Stimulated activated CD4-positive, alpha-beta T cell treated with anti-CD3 and anti-CD28 coated beads, Interleukin-1b, Interleukin-23, amount 100 ng/mL, for 1 hour (primary cell): ENCODE measurements at places on chromosomes 2 and 18.

GRCh38 chr2:212841460-212841859, 302.9 kb upstream of the ERBB4 start:
- DNase-seq = no peak

DNA sequence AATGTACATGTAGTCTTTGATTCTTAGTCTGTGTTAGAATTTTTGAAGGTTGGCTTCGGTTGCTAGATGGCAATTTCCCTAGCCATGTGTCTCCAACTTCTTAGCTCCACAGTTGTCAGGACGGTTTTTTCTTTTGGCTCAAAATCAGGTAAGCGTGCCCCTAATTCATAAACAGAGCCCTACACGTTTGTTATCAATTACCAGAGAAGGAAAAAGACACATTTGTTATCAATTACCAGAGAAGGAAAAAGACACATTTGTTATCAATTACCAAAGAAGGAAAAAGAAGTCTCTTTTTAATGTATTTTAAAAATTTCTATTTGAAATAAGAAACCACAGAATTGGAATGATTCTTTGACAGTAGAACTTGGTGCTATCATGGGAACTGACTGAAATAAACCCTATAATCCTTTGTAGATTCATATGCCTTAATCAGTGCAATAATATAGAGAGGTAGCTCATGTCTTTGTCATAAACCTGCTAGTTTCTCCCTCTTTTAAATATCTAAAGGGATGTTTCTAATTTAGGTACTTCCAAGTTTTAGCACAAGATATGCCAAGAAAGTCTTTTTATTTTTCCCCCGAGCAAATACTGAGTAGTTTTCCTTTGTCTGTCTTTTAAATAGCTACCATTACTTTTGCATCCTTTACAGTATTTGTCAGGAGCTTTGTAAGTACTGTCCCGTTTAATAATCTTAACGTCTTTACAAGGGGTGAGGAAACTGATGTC, 35.9 kb downstream of the CAMKMT start:
- DNase-seq = no peak

- DNase-seq = no peak
Measured at GRCh38 chr2:237982039-237982725, 15.4 kb downstream of the UBE2F start.

GRCh38 chr2:51953931-51954330, 922.0 kb upstream of the NRXN1 start:
- no peak for DNase-seq

GRCh38 chr18:34493566-34494358, 216.3 kb upstream of the DTNA start:
- no peak for DNase-seq

DNA sequence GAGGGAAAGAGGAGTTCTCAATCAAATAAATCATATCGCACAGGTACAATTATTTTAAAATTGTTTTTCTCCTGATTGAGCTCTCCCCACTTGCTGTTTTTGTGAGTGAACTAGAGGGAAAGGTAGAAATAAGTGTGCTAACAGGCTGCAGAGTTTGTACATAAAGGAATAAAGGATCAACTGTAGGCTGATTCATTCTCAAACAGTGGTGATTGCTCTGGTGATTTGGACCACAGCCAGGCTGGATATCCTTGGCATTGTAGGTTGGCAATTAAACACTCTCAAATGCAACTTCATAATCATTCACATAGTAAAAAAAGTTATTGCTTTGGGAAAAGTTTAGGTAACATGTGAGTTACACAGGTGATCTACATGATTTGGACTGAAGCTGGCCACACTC, 29.8 kb downstream of the LRP1B start:
- no peak for DNase-seq

- no peak for DNase-seq
Measured at GRCh38 chr2:109433926-109434325, 179.8 kb downstream of the SEPTIN10 start.

- no peak for DNase-seq
Measured at GRCh38 chr2:147646818-147647468, 197.9 kb upstream of the ACVR2A start.

- no peak for DNase-seq
Measured at GRCh38 chr2:137896467-137896866, 67.8 kb upstream of the HNMT start.

DNA sequence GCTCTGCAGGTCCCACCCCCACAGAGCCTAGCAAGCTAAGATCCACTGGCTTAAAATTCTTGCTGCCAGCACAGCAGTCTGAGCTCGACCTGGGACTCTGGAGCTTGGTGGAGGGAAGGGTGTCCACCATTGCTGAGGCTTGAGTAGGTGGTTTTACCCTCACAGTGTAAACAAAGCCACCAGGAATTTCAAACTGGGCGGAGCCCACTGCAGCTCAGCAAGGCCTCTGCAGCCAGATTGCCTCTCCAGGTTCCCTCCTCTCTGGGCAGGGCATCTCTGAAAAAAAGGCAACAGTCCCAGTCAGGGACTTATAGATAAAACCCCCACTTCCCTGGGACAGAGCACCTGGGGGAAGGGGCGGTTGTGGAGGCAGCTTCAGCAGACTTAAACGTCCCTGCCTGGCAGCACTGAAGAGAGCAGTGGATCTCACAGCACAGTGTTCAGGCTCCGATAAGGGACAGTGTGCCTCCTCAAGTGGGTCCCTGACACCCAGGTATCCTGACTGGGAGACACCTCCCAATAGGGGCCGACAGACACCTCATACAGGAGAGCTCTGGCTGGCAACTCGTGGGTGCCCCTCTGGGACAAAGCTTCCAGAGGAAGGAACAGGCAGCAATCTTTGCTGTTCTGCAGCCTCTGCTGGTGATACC, 20.0 kb upstream of the NEMP2 start:
- no peak for DNase-seq

DNA sequence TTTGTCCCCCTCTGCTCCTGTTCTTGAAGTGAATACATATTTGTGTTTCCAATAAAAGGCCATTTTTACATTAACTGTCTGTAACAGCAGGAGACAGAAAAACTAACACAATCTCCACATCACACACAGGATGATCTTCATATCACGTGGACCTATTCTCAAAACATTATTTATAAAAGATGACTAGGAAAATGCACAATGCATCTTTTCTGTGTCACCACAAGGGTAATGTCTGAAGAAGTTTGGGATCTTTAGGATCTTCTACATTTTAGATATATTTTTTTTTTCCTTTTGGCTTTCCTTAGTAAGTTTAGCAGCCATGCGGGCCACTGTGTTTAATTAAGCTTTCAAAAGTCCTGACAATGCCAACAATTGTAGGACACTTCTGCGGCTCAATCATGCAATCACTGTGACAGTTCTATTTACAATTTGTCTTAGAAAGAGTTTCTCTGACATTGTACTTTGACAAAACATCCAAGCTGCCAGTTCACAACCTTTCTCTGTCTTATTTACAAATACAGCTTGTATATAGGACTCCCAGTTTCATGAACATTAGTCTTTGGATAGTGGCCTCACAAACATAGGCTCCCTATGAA, 12.3 kb downstream of the BCL11A start:
- no peak for DNase-seq

GRCh38 chr2:97739020-97739892, 25.9 kb downstream of the ZAP70 start:
- no peak for DNase-seq

DNA sequence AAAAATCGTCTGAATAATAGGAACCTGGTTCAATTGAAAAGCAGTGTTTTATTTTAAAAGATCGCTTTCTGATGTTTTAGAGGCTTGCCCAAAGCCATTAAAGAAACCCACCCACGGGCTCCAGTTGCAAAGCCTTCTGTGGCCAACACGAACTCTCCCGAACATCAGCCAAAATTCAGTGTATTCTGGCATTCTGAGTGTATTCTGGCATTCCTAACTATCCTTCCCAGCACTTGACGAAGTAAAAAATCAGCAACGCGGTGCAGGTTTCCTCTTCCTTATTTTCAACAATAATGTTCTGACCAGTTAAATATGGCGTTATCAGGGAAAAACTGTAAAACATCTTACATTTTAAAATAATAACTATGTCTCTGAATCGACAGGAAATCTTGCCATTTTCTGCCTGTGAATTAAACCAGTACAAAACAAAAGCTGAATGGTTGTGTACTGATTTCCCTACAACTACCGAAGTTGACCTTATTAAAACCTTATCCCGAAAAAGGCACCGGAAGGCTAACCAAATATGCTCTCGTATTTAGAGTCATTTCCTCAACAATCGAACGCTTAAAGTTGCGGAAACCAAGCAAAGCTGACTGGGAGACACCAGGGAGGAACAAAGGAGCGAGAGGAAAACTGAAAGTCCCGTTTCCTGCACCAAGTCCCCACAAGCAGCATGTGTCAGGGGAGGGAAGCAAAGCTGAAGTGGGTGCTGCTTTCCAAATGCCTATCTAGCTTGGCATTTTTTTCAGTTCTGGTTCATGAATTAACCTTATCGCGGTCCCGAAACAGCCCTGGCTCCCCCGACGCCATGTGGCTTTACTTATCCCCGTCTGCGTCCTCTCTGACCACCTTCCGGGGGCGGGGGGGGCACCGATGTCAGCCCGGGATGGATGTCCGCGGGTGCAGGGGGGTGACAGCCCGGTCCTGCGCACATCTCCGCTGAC, 44.3 kb downstream of the ZNF516 start:
- DNase-seq = no peak

GRCh38 chr2:98472961-98473746, 28.5 kb downstream of the INPP4A start:
- no peak for DNase-seq

GRCh38 chr18:24075767-24076597, 61.4 kb downstream of the TTC39C start:
- peak; percentile 43 for DNase-seq

DNA sequence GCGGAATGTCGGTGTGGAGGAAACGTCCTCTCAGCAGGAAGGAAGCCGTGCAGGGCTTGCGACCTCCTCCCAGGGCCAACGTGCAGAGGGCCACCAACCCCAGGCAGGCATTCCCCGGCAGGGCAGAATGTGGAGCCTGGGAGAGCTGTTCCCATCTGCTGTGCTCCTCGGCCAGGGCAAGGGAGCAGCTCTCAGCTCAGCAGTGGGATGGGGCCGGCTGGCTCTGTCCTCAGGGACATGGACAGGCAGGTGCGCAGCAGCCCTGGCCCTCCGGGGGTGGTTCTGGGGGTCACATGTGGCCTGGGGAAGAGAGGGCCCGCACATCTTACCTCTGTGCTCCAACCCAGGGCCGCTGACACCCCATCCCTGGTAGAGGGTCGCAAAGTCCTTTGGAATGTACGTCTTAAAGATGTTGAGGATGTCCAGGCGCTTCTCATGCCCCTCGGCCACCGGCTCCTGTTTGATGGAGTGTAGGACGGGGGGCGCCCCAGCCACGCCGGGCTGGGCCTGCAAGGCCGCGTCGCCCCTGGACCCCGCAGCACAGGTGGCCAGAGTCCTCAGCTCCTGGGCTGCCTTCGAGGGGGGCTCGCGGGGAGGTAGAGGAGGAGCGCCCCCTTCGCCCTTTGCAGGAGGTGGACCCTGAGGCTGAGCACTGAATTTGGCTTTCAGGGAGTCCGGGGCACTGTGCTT, 116.4 kb downstream of the ZNF516 start:
- DNase-seq = no peak

GRCh38 chr2:170717991-170718589, 3.0 kb downstream of the SP5 start:
- DNase-seq = no peak
